CD8-positive, alpha-beta memory T cell (primary cell): ENCODE measurements at places on chromosomes 4 and X.

- no peak for DNase-seq
Measured at GRCh38 chr4:113482325-113482724, 279.2 kb downstream of the CAMK2D start.

GRCh38 chr4:121655320-121656268 lies 41.2 kb downstream of the ANXA5 start:
- no peak for DNase-seq

DNA sequence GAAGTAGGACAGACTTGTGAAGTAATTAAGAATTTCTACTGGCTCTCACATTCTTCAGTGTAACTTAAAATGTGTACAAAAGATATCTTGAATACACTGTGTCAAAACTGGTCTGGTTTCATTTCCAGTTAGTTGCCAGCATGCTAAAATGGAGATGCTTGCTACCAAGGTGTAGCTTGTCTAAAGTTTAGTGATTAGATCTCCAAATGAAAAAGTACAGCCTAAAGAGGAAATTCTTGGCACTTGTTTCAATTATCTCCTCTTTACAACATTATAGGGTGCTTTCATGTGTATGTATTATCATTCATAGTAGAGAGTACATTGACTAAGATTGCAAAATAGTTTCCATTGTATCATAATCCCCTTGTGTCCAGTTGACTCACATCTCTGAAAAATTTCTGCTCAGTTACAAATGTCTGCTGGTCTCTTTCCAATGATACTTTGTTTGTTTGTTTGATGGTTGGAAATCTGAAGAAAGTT lies 97.3 kb upstream of the SPRY1 start:
- DNase-seq, result no peak

DNA sequence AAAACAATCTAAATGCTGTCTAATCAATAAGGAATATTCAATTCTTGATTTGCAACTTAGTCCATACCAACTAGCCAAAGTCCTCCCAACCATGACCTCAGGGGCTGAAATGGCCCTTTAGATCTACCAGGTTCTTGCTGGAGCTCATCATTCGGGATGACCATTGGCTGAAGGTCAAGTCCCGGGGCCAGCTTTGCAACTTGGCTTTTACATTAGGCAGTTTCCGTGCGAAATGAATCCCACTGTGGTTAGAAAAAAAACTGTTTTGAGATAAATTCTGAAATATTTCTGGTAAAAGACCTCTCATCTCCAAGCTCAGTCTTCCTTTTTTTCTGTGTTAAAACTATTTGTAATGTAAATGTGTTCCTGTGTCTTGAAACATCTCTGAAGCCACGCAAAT lies 178.6 kb downstream of the TENM3 start:
- DNase-seq, result no peak

DNA sequence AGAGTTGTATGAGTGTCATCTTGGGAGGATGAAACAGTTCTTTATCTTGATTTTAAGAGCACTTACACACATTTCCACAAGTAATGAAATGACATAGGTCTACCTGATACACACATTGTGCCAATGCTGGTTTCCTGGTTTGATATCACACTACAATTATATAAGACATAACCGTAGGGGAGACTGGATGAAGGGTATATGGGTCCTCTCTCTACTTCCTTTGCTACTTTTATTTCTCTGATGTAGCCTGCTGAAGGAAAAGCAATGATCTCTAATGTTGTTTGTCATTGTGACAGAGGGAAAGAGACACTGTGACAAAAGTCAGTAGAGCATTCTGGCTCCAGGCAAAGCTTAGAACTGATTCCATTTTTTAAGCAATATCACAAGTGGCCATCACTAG lies 238.0 kb downstream of the PDGFC start:
- DNase-seq, result no peak

DNA sequence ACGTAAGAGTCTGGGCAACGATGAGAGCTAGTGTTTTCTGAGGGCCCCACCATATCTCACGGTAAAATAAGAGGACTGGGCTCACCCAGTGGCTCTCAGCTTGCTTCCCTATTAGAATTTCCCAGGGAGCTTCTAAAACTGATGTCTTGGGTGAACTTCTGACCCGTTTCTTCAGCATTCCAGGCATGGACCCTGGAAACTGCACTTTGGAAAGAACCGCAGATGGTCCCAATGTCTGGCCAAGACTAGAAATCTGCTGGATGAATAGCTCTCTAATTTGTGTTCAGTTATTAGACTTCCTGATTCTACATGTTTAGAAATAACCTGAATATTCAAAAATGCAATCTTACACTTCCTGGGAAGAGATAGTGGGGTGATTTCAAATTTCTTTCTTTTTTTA lies 127.8 kb downstream of the ANOS1 start:
- DNase-seq, result no peak

GRCh38 chr4:70728091-70728490 lies 6.3 kb downstream of the RUFY3 start:
- DNase-seq, result no peak

GRCh38 chr4:117417856-117418255 lies 332.5 kb upstream of the TRAM1L1 start:
- DNase-seq, result no peak

- DNase-seq, result no peak
Measured at GRCh38 chrX:435536-436122, 48.9 kb upstream of the PPP2R3B start.

GRCh38 chr4:152028131-152028530 lies 267.3 kb upstream of the GATB start:
- DNase-seq, result no peak

GRCh38 chr4:181372014-181372413 lies 871.2 kb upstream of the TENM3 start:
- no peak for DNase-seq

- DNase-seq, result no peak
Measured at GRCh38 chr4:174334628-174335027, 50.9 kb downstream of the CEP44 start.

DNA sequence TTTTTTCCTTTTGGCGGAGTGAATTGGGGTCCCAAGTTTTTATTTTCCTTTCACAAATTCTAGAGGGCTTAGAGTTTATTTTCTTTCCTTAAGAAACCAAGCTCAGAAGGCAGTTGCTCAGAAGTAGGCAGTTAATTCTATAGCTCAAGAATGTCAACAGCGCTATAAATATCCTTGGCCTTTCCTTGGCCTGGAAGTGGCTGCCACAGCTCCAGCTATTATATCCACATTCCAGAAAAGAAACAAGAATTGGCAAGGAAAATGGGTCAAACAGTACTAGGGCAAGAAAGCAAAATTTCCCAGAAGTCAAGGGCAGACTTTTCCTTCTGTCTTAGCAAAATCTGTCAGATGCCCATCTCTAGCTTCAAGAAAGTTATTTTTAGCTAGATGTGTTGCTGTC lies 31.0 kb downstream of the SLC10A6 start:
- no peak for DNase-seq

- no peak for DNase-seq
Measured at GRCh38 chrX:44784241-44784640, 59.6 kb upstream of the DUSP21 start.

DNA sequence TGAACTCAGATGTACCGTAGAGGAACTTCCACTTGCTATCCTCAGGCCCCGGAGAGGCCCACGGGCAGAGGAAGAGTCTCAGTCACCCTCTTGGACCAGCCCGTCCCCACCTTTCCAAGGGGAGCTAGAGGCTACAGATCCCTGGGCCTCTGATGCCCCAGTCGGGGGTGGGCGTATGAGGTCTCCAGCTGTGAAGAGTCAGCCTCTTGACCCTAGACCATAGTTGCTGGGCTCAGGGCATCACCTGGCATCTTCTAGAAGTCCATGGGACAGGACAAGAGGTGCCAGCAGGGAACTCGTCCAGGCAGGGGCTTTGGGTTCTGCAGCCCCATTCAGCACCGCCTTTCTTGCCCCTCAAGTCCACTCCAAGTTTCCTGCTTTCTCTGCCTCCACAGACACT lies 11.6 kb downstream of the SASH3 start:
- no peak for DNase-seq

DNA sequence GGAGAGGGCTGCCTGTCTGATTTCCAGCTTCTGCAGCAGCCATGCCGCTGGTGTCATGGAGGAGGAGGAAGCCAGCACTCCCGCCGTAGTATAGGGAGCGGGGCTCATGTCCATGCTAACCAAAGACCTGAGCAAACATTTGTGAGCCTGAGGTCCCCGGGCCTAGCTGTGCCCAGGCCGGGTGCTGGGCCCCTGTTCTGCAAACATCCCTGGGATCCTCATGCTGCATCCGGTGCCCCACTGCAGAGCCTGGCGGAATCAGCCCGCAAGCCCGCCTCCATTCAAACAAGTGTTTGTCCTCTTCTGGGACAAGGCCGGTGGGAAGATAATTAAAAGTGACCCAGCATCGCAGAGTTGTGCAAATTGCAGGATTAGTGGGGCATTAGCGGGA lies 106.3 kb downstream of the SORCS2 start:
- DNase-seq, result no peak

DNA sequence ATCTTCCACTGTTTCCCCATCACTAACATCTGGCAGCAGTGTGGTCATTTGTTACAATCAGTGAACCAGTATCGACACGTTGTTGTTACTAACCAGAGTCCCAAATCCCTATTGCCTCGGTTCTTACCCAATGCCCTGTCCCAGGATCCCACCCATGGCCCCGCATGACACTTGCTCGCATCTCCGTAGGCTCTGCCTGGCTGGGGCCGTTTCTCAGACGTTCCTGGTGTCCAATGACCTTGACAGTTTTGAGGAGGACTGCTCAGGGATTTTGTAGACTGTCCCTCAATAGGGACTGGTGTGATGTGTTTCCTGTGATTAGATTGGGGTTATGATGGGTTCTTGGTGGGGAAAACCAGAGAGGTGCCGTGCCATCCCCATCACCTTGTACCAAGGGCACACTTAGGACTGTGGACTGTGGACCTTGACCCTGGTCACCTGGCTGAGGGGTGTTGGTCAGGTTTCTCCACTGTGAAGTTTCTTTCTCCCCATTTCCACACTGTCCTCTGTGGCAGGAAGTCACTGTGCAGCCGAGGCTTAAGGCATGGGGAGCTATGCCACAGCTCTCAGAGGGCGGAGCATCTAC lies 108.4 kb downstream of the ADRA2C start:
- no peak for DNase-seq

GRCh38 chrX:110454336-110454735 lies 95.7 kb downstream of the RTL9 start:
- DNase-seq, result no peak

DNA sequence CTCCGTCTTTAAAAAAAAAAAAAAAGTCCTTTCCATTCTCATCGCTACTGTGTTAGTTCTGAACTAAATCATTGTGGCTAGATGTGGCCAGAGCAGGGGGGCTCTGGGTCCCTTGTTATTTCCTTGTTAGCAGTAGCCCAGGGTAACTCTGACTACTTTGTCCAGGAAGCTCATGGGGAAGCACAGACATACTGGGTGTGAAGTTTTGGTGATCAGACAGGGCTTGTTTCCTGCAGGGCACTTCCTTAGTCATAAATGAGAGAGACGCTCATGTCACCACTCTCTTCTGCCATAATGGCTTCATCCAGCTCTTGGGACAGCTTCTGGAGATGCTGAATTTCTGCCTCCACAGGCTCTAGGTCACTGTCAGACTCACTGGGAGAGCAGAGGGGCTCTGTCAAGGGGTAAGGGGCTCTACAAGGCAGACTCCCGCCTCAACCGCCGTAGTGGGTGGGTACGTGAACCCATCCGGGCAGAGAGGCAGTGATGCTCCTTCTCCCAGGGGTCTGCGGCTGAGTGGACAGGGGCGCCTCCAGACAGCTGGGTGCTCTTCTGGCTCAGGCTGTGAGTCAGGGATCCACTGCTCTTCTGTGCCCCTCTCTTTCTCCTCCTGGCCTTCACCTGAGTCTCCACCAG lies 12.9 kb downstream of the STIM2 start:
- DNase-seq, result peak; percentile 61

- no peak for DNase-seq
Measured at GRCh38 chr4:154041640-154042039, 252.8 kb upstream of the SFRP2 start.

- no peak for DNase-seq
Measured at GRCh38 chr4:98602270-98602669, 56.1 kb downstream of the TSPAN5 start.

- no peak for DNase-seq
Measured at GRCh38 chr4:1385373-1386340, 20.6 kb downstream of the NKX1-1 start.

DNA sequence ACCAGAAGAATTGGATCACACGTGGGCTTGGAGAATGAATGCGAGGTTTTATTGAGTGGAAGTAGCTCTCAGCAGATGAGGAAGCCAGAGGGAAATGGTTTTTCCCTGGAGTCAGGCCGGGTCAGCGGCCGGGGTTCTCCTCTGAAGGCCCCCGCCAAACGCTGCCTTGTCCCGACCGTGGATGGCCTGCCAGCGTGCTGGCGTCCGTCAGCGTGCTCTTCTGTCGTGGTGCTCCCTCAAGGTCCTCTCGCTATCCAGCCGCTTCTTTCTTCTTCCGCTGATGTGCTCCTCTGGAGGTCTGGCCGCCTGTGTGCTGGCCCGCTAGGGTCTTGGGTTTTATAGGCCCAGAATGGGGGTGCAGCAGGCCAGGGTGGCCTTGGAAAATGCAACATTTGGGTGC lies 632.2 kb downstream of the TRAM1L1 start:
- no peak for DNase-seq

DNA sequence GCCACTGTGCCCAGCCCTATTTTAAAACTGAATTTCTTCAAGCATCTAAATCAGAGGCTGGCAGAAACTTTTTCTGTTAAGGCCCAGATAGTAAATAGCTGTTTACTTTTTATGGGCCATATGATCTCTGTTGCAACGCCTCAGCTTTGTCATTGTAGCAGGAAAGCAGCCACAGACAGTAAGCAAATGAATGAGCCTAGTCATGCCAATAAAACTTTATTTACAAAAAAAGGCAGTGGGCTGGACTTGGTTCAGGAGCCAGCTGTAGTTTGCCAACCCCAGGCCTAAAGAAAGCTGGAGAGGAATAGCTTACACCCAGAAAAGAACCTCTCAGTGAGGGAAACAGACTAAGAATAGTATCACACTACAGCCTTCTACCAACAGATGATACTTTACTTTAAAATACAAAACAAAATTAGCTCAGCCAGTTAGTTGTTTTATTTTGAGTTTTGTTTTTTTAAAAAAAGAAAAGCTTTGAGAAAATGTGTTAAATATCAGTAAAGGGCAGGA lies 25.5 kb downstream of the CHST7 start:
- no peak for DNase-seq

GRCh38 chrX:24561121-24561520 lies 86.0 kb downstream of the PCYT1B start:
- no peak for DNase-seq

GRCh38 chr4:167831855-167832254 lies 260.5 kb upstream of the ANXA10 start:
- DNase-seq, result no peak
